Activated naive CD8-positive, alpha-beta T cell treated with anti-CD3 and anti-CD28 coated beads, Interleukin-2, amount 10 ng/mL, durations not matched to agents 7 days and 5 days (primary cell): ENCODE measurements at places on chromosomes 7 and 10. TPM values are rescaled to one million over a fixed set of nuclear protein-coding genes. Genes with fewer than 3 reads are reported as not detected.
A peak's percentile ranks its signal among the peaks of the same experiment; 100 is the strongest.

SPDYE2B gene
- not detected for total RNA-seq

LEP gene
- not detected for total RNA-seq

FAM25A gene
- not detected for total RNA-seq

SH2B2 gene
- total RNA-seq: 1.2 TPM

GRCh38 chr7:55527307-55527706 lies 45.0 kb downstream of the VOPP1 start:
- DNase-seq: no peak

EBF3 gene
- total RNA-seq: not detected

- no peak for DNase-seq
Measured at GRCh38 chr10:79071396-79071923, 2.7 kb downstream of the ZMIZ1 start.

- DNase-seq: no peak
Measured at GRCh38 chr7:78140109-78140508, 341.5 kb downstream of the PHTF2 start.

DNA sequence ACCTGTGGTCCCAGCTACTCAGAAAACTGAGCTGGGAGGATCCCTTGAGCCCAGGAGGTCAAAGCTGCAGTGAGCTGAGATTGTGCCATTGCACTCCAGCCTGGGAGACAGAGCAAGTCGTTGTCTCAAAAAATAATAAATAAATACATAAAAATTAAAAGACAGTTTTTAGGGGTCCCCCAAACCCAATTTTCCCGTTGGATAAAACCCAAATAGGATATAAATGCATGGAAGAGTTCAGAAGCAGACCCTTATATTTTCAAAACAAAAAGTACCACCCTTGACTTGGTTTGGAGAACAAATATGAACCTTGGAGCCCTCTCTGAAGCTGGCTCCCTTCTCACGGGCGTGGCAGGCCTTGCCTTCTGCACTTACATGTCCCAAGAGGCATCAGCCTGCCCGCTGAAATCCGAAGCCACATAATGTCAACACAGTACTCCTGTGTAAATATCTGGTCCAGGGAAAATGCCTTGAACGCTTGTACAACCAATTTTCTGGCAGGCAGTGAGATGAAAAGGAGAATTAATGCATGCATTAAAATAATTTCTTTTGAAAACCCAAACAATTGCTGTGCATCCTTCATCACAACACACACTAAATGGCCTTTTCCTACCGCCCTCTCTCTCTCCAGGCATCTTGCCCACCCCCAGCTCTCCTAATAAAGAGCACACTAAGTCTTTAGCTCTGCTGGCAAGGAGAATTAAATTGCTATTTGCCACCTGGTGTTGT lies 46.4 kb upstream of the PARD3 start:
- no peak for DNase-seq

DNA sequence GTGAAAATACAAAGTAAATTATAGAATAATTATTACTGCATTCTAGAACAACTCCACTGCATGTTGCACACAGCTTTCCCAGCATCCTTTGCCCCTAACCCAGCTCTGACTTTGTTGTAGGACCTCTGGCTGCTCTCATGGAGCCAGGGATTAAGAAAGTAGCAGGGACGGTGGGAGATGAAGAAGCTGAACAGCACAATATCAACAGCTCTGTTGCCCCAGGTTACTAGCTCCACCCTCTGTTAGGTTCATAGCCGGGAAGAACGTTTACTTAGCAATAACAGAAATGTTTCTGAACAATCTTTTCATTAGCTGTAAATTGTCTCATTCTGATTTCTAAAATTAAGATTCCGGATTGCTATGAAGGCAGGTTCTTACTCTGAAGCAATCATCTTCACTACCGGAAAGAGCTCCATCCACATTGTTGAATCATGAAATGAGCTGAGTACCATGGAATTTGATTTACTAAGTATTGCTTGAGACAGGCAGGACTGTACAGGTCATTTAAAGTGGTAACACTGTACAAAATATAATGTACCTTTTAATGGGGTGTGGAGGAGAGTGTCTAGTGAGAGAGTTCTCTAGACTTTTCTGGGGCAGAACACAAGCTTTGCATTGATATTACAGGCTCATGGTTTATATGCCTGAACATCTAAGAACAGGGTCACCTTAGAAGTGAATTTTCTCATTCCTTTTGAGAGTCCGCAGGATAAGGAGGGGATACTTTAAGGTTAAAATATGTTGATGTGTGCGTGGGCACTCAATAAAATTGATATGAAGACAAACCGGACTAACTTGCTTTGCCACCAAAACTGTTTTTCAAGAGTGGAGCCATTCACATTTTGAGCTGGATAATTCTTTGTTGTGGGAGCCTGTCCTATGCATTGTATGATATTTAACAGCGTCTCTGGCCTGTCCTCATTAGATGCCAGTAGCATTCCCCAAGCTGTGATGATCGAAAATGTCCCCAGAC lies 20.8 kb upstream of the RAB18 start:
- no peak for DNase-seq

- DNase-seq: no peak
Measured at GRCh38 chr10:96967847-96968246, 135.7 kb downstream of the LCOR start.

GRCh38 chr7:25392588-25393338 lies 164.5 kb upstream of the NPVF start:
- no peak for DNase-seq

STX1A gene
- total RNA-seq: 8.0 TPM

DNA sequence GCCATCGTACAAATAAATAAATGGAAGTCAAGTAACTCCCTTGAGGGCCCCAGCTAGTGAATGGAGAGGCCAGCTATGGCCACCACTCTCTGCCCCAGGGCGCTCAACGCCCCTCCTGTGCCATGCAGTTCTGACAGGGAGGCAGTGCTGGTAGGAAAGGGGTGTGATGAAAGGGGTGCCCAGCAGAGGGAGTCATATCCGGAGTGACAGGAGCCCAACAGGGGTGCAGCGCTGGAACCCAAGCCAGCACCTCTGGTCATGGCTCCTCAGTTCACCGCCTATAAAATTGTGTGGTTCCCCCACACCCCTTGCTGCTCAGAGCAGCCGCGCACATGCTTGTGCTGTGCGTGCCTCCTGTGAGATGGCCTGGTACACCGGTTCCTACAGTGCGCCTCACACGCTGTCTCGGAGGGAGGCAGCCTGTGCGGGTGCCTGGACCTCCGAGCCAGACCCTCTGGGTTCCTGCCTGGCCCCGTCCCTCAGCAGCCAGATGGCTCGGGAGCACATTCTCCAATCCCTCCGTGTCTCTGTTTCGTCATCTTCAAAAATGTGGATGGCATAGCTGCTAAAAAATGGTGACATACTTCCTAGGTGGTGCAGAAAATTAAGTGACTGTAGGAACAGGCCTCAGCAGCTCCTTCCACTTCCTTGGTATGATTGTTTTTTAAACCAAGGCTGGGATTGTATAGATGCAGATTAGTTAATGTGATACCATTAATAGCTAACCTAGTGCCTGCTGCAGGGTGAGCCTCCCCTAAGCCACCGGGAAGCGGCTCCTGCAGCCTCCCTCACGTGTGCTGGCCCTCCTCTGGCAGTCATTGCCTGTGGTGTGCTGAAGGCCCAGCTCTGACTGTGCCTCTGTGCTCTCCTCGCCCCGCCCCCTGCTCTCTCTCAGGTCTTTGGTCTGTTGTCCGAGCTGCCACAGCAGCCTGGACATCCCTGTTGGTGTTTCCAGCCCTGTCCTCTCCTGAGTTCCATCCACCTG lies 125.8 kb downstream of the EGFR start:
- DNase-seq: no peak

GRCh38 chr7:97104719-97105238 lies 12.7 kb upstream of the SDHAF3 start:
- peak; percentile 68 for DNase-seq

DNA sequence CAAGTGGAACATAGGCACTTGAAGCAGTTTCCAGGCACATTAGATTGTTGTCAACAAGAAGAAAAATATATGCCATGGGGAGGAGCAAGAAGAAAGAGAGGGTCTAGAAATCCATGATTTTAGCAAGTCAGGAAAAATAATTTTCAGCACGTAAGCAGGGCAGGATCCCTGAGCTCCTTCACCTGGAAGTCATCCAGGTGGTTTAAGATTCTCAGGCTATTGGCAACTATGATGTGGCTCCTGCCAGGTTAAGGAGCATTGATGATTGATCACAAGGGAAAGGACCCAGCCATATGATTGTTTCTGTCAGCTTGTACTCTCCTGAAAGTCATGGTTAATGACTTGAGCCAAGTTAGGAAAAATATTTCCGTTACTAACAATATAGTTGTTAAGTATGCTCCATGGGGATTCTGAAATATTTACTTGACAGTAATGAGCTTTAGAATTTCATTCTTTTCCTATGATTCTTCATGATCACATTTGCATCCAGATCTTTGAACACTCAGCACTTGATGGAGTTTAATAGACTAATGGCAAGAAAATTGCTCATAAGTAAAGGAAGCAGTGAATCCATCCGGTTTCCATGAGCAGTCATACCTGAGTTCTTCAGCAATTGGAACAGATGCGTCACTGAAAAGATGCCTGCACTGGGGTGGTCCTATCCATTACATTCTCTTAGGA lies 209.1 kb downstream of the BICC1 start:
- no peak for DNase-seq

DNA sequence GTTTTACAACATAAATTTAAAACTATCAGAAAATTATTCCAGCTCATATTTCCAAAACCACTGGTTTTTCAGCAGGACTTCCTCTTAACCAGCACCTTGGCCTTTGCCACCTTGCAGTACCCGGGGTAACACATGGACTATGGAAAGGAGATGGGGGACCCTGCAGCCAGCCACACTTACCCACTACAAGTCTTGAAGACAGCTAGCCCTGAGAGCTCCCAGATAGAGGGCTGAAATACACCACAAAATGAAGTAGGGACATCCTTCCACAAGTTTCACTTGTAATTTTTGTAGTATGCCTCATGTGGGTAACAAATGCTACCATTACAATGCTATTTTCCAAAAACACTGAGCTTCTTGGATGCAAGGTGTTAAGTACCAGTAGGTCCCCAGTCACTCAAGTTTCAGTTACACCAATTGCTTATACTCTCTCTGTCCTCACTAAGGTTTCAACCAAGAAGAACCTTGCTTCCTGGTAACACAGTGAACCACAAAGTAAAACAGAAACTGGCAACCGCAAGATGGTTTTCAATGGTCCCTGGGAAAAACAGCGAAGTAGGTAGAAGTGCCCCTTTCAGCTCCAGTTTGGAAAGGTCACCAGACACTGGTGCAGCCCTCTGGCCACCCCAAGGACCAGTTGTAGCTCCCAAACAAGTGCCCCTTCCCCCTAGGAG lies 110.9 kb downstream of the SGMS1 start:
- DNase-seq: peak; percentile 41

TSPAN12 gene
- total RNA-seq: not detected

- DNase-seq: no peak
Measured at GRCh38 chr10:91312382-91312733, 91.9 kb downstream of the PCGF5 start.

PLCE1 gene
- total RNA-seq: not detected

GRCh38 chr7:3380886-3381685 lies 80.0 kb downstream of the SDK1 start:
- DNase-seq: no peak
